Large intestine (tissue), 12 donors: ENCODE measurements at places on chromosomes 2 and 18.

DNA sequence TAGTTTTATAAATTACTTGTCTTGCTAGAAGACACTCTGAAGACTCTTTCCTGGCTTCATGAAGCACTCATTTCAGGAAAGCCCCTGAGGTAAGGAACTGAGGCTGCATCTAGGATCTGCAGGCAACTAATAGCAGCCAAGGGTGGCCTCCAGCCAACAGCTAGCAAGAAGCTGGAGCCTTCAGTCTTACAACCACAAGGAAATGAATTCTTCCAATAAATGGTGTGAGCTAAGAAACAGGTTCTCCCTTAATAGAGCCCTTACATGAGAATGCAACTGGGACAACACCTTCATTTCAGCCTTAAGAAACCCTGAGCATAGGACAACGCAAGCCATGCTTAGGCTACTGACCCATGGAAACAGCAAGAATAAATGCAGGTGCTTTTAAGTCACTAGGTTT, 254.6 kb upstream of the RBBP8 start:
- no peak for DNase-seq

DNA sequence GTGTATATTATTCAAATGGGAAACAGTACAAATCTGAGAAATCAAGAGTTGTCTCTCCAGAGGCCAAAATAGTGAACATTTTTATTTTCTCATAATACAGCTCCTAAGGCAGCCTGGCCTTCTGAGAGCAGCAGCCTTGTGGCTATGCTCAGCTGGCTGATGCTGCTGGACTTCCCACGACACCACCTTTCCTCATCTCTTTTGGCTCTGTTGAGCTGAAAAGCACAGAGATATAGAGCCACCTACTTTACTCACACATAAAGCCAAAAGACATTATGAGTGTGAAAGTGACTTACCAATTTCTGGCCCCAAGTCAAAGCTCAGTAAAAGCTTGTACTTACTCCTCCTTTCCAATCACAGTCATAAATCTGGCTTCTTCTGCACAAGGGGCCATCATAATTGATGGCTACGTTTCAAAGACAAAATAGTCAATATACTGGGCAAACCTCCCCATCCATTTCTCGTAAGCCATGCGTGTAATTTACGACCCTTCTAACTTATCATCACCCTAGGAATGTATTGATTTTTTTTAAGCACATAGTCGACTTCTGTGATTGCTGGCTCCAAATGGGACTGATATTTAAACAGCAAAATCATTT, 18.6 kb upstream of the REG3A start:
- no peak for DNase-seq

DNA sequence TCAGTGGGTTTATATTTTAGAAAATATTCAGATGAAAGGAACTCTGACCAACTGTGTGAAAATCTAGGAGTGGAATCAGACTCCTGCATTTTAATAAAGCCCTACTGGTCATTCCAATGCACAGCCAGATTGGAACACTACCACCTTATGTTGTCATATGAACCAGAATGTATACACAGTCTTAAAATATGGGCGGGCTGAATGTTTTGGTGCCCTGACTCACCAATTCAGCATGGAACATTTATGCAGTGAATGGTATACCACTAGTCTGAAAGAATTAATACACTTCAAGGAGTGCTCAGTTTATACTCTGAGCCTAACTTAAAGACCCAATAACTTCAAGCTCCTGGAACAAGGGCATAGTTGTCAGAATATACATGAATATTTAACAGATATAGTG, 280.9 kb upstream of the TCF4 start:
- no peak for DNase-seq

DNA sequence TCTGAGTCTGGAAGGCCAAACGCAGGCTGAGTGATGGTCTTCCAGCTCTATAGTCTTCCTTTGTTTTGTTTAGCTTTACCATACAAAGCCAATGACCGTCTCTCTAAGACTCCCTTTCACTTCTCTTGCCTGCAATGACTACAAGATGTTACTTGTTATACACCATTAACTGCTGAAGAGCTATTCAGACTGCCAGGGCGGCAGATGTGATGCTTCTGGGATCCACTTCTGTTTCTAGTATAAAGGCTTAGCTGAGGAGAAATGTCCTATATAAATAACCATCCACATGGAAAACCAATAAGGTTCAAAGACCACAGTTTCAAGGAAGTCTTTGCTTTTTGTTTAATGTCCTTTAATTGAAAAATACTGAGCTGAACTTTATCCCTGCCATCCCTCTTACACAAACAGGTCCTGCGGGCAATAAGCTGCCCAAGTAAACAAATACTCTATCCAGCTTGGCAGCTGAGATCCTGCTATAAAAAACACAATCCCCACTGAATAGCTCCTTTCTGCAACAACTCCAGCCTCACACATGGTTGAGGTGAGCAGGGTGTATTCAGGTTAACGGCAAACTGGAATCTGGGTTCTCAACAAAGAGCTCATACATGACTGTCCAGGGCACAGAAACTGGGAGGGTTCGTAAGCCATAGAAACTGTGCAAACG, 124.6 kb downstream of the VIT start:
- peak; percentile 54 for DNase-seq

DNA sequence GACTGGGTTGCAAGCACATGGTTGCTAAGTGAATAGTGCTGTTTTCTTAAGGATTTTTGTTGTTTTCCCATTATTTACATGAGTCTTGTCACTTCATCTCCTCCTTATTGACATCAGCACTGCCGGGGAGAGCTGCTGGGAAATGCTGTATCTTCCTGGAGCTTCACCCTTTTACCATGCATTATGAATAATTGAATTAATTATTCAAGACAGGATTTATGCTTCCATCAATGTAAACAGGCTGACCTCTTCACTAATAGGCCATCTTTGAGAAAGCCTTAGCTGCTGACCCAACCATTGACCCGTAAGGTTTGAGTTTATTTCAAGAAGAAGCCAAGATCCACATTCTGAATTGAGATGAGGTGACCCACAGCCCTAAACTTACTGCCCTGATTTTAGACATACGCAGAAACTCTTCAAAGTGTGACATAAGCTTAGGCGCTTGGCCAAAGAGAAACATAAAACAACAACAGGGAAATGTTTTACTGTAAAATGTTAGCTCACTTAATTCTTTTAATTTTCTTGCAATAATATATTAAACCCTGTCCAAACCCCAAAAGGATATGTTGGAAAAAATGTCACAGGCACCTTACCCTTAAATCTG, 365.5 kb upstream of the SYT4 start:
- no peak for DNase-seq

GRCh38 chr2:9758741-9759140, 84.5 kb upstream of the TAF1B start:
- no peak for DNase-seq

DNA sequence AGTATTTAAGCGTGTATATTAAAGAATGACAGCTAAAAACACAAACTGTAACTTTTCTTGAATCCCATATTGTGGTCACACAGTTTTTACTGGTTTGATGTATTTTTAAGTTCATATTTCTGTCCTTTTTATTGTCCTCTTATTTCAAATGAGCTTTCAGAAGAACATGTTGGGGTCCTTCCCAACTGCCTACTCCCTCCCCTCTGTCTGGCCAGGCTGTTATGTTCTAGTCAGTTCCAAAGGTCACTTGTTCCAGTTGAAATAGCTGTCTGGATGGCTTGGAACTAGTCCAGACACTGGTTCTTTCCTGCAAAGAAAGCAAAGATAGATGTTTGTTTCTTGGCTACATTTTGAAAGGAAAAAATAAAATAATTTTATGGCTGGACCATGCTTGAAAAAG, 306.9 kb downstream of the GULP1 start:
- DNase-seq, result no peak

- peak; percentile 91 for DNase-seq
These were observed 143.8 kb downstream of the PIEZO2 start for GRCh38 chr18:11005528-11005927.

DNA sequence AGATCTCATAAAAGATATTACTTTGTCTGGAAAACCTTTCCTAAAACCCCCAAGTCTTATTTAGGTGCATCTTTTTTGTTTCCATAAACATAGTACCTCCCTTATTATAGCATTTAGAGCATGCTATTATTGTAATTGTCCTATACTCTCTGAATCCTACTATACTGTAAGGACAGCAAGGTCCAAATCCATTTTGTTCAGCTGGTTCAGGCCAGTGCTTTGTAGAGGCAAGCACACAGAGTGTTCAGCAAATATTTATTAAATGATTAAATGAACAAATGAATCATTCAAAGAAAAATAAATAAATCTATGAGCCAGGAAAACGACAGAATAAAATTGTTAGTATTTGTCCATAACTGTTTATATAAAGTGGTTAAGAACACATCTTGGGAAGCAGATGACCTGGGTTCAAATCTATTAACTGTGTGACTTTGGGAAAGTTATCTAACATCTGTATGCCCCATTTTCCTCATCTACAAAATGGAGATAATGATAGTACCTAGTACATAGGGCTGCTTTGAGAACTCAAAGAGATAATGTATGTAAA, 86.0 kb downstream of the COL3A1 start:
- DNase-seq, result no peak

- no peak for DNase-seq
These were observed 144.0 kb downstream of the GLI2 start for GRCh38 chr2:120879431-120880295.

GRCh38 chr2:109481196-109481555, 132.6 kb downstream of the SEPTIN10 start:
- no peak for DNase-seq

DNA sequence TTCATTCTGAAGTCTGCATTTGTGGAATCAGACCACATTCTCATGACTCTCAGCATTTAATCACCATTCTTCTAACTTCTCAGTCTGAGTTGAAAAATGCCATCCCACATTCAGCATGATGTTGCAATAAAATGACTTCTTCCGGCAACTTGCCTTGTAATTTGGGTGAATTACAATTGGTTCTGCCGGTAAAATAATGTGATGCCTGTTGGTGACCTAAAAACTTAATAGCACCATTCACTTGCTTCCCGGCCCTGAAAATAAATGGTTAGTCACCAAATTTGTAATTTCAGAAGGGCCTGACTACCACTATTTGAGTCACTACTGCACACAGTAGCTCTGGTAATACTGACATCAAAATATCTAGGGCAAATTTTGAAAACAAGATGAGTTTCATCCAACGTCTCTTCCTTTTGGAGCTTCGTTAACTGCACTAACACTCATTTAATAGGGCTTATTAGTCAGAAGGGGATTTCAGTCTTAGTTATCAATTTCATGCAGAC, 637.1 kb upstream of the CHAC2 start:
- DNase-seq, result no peak

- DNase-seq, result no peak
These were observed at the start of gene MARCO for GRCh38 chr2:118942031-118942430. TSS of gene MARCO (plus strand) at chr2:118942194. CDS start at chr2:118942301, 107 bp downstream.

DNA sequence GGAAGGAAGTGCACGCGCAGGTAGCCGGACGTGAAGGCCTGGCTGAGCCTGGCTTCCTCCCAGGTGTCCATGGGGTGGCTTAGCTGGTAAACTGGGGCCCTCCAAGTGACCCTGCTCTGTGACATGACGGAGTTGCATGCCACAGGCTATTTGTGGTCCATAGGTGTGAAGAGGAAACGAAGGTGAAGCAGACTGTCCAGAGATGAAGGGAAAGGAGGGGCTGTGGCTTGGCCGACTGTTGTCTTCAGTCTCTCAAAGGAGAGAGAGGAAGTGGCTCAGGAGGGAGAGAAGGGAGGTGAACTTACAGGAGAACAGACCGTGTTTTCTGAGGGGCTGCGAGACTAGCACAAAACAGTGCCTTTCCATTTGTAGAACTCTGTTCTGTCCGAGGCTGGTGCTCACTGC, 19.3 kb downstream of the INPP5D start:
- no peak for DNase-seq

DNA sequence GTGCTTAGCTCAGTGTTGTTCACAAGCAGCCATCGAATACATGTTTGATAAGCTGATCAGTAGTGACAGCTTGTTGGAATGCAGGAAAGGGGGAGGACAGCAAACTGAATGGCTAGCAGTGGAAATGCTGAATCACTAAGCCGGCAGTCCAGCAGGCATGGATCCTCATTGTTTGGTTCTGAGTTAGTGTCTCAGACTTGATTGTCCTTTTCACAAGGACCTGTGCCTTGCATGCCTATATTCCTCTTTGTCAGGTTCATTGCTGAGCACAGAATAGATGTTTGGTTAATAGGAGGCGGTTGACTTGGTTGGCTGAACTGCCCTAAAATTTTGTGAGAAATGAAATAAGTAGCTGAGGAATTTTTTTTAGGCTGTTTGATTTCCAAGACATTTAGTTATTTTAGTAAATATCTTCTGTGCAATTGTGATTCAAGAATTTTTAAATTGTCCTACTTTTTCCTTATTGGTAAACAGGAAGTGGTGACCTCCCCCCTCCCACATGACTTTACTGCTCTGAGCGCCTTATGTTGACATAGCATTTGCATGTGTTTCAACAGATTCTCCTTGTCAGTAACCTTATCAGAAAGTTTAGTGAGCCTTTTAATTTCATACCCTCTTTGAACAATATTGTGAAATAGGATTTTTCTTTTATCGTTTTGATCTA, 21.4 kb upstream of the STON1 start:
- DNase-seq, result peak; percentile 67

- DNase-seq, result no peak
These were observed 45.7 kb upstream of the MYCN start for GRCh38 chr2:15894481-15895144.

DNA sequence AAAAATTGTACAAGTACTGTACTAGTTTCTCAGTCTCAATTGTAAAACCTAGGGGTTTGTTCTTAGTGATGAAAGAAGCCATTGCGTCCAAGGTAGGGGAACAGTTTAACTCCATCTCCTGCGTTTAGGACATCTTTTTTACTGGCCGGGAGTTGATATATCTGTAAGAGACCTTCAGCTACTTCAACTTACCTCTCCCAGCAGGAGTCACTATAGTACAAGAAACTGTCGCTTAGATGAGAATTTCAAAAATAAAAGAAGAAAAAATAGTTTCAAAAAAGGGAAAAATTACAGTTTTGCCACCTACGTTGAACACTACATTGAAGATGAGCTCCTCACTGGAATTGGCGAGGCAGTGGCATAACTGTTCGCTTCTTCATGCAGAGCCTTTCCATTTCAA, 122.7 kb downstream of the MAP3K20 start:
- DNase-seq, result no peak

DNA sequence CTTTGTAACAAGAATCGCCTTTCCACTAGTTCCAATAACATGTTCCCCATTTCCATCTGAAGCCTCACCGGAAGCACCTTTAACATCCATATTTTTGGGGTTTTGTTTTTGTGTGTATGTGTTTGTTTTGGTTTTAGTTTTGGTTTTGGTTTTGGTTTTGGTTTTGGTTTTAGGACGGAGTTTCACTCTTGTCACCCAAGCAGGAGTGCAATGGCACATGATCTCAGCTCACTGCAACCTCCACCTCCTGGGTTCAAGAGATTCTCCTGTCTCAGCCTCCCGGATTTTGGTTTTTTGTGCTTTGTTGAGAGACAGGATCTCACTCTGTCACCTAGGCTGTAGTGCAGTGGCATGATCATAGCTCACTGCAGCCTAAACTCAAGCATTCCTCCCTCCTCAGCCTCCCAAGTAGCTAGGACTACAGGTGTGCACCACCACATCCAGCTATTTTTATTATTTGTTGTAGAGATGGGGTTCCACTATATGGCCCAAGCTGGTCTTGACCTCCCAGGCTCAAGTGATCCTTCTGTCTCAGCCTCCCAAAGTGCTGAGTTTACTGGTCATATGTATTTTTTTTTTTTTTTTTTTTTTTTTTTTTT, 36.3 kb downstream of the TGOLN2 start:
- DNase-seq, result no peak
